Stimulated activated CD8-positive, alpha-beta memory T cell treated with anti-CD3 and anti-CD28 coated beads, Interleukin-15, amount 100 ng/mL, for 4 hours (primary cell): ENCODE measurements at places on chromosomes 4 and X.
A peak's percentile ranks its signal among the peaks of the same experiment; 100 is the strongest.

- DNase-seq = no peak
These were observed 260.6 kb upstream of the EMCN start for GRCh38 chr4:100778431-100778830.

- DNase-seq = no peak
These were observed 141.8 kb upstream of the EDNRA start for GRCh38 chr4:147339100-147339499.

GRCh38 chrX:27671234-27671633, 81.1 kb downstream of the DCAF8L2 start:
- DNase-seq = no peak

- DNase-seq = no peak
These were observed 36.0 kb downstream of the SLC9A7 start for GRCh38 chrX:46722742-46723568.

GRCh38 chrX:120672389-120672788, 42.5 kb upstream of the C1GALT1C1 start:
- DNase-seq = no peak

GRCh38 chrX:82649645-82650044, 858.4 kb upstream of the POU3F4 start:
- no peak for DNase-seq

DNA sequence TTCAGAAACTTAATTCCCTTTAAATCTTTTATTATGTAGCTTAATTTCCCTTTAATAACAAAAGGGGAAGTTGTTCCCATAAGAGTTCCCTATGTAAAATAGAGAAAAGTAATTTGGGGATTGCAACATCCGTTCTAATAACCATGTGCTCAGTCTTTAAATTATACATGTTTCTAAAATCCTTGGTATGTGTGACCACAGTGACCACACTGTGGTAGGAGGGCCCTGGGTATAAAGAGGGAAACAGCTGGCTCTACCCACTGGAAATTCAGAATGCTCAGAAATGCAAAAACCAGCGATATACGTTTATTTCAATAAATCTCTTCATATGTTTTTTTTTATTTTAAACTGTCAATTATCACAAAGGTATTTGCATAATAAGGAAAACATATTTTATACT, 219.1 kb downstream of the FGF13 start:
- no peak for DNase-seq

GRCh38 chrX:96483647-96484160, 200.9 kb upstream of the DIAPH2 start:
- DNase-seq = no peak

GRCh38 chr4:1055721-1056590, 44.5 kb downstream of the FGFRL1 start:
- peak; percentile 70 for DNase-seq

- no peak for DNase-seq
These were observed 42.7 kb upstream of the IQSEC2 start for GRCh38 chrX:53324085-53324484.

DNA sequence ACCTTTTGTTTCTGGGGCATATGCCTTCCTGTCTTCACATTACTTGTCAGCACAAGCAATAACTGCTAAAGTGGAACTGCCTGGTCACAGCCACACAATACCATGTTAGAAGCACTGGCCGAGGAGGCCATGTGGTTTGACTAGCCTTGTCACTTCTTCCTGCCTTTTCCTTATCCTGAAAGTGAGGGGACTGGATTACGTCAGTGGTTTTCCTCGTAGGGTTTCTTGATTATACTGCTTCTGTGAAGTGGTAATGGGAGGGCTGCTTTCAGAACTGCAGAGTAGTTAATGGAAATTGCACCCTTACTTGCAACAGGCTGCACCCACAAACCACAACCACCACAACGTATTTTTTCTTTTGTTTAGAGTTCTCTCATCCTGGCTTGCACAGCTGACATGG, 26.6 kb downstream of the ZRSR2 start:
- DNase-seq = peak; percentile 11
